GM12892 (cell line): ENCODE measurements at places on chromosomes 6 and 20.

- DNase-seq = no peak
These were observed 72.2 kb upstream of the PBOV1 start for GRCh38 chr6:138290423-138290962.

- DNase-seq = no peak
These were observed 10.7 kb downstream of the ENPP5 start for GRCh38 chr6:46160102-46160501.

DNA sequence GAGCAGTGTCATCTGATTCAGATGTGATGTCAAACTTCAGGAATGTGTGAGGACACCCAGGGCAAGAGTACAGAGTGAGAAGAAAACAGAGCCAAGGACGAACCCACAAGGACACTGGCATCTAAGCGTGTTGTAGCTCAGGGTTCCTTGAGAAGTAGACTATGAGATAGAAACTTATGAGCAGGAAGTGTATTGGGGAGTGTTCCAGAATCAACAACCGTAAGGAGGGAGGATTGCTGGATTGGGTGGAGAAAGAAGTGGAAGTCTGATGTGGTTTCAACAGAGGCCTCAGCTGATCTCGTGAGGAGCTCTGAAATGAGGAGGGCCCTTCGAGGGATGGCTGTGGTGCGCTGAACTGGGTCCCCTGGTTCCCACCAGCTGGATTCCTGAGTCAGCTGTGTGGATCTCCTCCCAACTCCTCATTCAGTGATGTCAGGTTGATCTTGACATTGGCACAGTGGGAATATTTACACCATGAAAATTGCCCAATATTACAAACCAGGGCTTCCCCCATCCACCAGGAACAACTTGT is 25.7 kb upstream of the IGF2R start:
- DNase-seq = no peak

- DNase-seq = no peak
These were observed 1.9 kb downstream of the PNLDC1 start for GRCh38 chr6:159801935-159802334.

GRCh38 chr6:154515826-154516225 is 5.3 kb upstream of the CNKSR3 start:
- DNase-seq = no peak

DNA sequence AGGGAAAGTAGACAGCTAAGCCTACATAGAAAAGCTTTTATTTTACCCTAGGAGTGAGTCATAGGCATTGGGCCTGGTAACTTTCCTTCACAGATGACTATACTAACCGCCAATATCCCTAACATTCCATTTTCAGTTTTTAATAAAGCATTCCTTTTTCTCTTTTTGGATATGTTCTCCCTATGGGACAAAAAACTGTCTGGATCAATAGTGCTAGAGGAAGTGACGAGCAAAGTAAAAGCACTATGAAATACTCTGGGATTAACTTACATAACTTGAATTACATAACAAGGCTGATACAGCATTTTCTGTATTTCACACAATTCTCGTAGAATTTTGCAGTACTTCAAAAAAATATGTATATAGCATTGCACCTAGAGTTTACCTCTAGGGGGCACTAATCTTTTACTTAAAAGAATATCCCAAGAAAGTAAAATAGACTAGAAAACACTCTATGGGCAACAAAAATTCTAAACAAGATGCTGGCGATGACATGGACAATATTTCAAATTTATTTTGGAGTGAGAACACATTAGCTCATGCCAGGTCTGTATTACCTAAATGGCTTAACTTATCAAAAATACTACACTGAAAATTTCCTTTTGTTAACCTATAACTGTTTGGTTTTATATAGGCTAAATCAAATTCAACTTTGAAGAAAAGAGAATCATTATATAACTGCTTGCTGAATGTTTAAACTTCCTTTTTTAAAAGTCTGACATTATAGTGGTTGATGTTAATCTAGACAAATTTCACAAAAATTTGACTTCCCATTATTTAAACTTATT is 66.3 kb upstream of the DST start:
- no peak for DNase-seq

DNA sequence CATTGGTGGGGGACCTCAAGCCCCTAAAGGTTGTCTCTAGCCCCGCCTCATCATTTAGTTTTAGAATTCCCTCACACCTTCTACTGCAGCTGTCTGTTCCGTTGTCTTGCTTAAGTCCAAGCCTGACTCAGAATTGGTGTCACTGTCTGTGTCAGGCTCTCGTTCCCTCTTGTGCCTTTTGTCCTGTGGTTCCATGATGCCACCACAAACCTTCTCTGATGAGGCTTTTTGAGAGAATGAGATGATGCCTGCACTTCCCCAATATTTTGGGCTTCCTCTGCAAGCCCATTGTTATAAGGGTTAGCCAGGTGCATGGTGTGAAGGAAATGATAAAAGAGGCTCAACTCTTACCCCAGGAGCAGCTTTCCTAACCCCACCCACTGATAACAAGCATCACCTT is 8.1 kb upstream of the AKIRIN2 start:
- no peak for DNase-seq
